ENCODE measurements at places on chromosomes 16 and 17.
A peak's percentile ranks its signal among the peaks of the same experiment; 100 is the strongest.

DNA sequence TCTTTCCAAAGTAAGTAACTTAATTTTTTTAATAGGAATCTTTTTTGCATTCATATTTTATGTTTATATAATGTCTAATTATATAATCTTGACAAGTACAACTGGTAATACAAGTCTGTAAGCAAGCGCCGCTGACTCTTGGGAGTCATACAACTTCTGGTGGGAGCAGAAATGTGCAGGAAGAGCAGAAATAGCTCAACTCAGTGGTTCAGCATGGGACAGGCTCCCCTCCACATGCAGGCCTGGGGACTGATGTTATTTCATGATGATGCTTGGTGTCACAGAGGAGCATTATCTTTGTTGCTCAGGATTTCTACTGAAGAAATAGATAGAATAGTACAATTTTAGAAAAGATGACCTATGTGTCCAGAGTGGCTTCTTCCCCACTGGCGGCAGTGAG, 10.7 kb downstream of the UQCRC2 start:
- DNase-seq: no peak

DNA sequence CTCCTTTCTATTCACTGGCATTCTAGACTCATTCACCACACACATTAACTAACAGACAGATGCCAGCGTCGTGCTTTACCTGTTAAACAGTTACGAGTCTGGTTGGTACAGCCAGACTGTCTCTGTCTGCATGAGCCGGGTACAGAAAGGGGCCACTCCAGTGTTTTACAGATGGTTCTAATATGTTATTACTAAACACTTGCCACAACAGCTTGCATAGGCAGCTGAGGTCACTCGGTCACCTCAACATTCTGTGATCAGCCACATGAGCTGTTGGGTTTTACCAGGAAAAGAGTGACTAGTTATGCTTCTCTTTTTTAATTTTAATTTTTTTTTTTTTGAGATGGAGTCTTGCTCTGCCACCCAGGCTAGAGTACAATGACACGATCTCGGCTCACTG, 25.2 kb downstream of the CD300A start:
- no peak for DNase-seq

- no peak for DNase-seq
Observed at GRCh38 chr16:84913315-84913714, 93.5 kb downstream of the CRISPLD2 start.

DNA sequence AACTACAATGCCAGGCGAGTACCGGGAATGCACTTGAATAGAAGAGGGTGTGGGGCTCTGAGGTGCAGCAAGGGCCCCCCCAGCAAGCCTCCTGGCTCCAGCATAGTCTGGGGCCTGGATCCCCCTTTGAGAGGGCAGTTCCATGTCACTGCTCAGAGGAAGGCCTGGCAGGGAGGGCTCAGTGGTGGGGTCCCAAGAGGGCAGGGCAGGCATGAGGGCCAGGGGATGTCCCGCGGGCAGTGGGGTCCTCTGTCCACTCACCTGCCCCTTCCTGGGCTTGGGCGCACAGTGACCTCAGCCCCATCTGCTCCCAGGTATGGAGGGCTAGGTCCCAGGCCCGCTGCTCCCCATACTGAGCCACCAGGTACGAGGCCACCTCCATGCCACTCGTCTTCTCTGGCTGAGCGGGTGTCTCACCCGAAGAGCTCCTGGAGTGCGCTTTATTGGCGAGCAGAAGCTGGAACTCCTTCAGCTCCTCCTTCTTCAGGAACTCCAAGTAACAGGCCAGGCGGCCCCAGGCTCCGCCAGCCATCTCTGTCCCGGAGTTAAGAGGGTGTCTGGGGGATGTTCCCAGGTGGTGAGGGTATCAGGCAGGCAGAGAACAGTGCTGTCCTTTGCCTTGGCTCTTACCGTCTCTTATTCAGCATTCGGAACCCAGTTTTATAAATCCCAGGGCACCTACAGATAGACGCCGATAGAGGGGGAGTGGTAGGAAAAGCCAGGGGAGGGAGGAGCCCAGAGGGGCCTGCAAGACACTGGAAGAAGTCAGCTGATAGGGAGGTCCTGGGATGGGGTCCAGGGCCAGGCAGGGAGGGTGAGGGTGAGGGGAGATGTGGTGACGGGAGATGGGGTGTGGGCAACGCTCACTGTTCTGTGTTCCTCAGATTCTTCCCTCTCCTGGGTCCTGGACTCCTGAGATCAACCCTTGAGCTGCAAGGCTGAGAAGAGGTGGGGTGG, 605 bp downstream of the NLRP1 start:
- DNase-seq: no peak

DNA sequence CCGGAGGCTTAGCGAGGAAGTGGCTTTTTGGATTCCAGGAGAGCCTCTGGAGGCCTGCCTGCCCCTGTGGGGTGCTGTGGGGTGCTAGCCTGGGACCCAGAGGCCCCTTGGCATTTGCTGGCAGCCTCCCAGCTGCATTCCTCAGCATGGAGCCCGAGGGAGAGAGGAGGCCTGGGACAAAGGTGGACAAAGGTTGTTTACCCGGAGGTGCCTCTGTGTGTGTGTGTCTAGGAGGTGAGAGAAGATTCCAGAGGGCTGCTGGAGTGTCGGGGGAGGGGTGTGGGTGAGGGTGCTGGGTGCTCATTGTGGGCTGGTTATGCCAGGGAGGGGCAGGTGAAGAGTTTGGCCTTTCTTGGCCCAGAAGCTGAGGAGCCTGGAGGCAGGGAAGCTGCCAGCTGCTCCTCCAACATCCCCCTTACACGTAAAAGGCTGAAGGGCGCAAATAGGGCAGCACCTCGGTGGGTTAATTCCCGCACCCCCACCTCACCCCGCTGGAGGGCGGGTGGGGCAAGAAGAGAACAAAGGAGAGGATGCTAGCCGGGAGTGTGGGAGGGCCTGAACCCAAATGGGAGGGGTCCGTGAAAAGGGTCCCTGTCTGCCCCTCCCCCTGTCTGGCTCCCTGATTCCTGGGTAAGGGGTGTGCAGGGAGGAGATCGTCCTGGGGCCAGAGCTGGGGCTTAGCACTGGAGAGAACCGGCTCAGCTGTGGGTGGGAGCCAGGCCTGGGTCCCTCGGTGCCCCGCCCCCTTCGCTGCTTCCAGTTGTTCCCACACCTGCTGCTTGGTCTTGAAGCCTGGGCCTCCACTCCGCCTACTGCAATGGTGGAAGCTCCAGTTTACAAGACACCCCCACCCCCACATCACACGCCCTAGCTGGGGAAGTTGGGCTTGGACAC, 9.9 kb downstream of the HEXIM2 start:
- DNase-seq: no peak

DNA sequence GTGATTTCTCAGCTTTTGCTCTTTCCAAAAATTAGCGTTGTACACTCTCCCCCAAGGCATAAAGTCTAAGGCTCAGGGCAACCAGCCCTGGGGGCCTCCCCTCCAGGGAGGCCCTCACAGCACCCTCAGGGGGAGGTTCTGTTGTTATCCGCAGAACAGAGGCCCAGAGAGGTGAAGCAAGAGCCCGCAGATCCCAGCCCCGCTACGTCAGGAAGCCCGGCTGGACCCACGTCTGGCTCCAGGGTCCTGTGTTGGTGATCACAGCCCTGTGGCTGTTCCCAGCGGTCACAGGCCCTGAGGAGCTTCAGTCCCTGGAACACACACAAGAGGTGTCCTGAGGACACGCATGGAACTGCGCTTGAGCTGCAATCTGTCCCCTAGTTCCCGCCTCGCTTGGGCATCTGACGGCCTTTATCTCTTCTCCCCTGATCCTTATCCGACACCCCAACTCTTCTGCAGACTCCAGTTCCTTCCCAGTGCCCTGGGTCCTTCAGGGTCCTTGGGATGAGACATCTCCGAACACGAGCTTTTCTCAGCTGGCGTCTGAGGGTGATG, 1.1 kb upstream of the ZG16B start:
- no peak for DNase-seq

GRCh38 chr16:12999368-12999767, 98.0 kb downstream of the SHISA9 start:
- DNase-seq: no peak

- DNase-seq: no peak
Observed at GRCh38 chr17:61284174-61284573, 115.5 kb upstream of the TBX2 start.

DNA sequence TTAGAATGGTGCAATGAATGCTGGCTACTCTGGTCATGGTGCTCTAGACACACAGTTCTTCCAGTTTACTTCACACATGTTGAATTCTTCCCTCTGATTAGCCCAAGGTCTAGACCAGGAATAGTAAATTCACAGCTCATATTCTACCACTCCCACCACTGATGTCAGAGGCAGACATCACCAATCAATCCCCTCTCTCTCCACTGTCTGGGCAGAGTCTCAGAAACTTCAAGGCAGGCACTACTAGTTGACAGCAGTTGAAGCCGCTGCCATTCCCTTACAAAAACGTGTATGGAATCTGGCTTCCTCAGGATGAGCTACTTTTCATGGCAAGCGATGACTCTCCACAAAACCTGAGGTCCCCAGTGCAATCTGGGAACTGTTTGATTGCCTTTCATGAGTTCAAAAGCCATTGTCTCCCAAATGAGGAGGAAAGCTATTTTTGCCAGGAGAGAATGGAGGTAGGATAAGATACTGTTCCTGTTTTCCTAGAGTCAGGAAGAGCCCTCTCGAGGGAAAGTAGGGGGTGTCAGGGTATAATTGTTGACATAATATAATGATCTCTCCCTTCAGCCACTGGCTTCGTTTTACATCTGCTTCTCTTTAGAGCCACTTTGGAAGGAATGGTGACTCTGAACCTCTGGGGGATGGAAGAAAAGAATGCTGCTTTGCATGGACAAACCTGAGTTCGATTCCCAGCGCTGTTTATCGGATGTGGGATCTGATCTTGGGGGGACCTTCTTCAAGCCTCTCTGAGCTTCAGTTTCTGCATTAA, 90.0 kb downstream of the FOXL1 start:
- DNase-seq: no peak

- DNase-seq: no peak
Observed at GRCh38 chr17:40355123-40355803, 9.3 kb downstream of the GJD3 start.

DNA sequence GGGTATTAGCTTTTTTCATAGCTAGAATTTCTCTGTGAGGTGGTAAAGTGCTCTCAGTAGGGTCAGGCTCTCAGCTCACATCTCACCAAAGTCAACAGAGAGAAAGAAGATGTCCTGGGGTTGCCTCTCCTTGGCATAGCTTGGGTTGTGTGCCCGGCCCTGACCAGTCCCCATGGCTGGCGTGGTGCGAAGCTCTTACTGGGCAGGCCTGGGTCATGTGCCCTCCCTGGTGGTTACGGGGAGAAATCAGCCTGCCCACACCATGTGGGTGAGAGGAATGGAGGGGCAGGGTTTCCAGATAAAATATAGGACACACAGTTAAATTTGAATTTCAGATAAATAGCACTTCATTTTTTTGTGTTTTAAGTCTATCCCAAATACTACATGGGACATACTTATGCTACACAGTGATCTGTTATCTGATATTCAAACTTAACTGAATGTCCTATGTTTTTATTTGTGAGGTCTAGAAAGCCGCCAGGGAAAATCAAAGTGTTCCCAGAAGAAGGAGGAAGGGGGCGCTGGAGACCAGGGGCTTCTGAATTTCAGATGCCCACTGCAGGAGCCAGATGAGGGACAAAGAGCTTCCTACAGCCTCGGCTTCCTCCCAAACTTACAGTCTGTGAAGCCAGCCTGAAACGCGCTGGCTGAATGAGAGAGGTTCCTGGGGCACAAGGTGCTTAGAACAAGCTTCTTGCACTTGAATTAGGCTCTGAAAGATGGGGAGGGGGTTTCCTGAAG, 45.4 kb downstream of the NKD1 start:
- DNase-seq: no peak

DNA sequence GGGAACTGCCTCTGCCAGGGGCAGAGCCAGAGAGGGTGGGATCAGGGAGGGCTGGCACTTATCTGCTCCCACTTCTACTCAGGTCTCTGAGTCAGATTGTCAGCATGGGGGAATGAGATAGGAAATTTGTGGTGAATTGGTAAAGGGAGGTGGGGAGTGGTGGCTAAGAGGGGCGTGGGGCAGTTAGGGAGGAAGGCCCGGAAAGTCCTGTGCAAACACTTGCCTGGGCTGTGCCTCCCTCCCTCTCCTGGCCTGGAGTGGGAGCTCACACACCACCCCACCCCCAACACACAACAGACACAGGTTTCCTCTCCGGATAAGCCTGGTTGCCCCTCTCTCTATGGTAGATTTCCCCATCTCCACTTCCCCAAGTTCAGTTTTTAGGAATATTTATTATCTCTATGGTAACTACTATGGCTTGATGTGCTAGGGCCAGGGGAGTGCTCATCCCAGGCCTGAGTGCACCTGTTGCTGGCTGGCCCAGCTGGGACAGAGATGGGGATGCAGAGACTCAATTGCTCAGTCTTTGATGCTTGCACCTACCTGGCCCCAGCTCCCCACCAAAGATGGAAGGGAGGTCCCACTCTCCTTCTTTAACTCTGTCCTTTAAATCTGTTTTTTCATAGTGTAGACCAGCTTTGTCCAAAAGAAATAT, 2.7 kb downstream of the SPNS2 start:
- DNase-seq: no peak

GRCh38 chr17:3961564-3962047, 2.6 kb downstream of the ATP2A3 start:
- DNase-seq: peak; percentile 40

- DNase-seq: no peak
Observed at GRCh38 chr16:68236826-68237242, 907 bp upstream of the ESRP2 start.

DNA sequence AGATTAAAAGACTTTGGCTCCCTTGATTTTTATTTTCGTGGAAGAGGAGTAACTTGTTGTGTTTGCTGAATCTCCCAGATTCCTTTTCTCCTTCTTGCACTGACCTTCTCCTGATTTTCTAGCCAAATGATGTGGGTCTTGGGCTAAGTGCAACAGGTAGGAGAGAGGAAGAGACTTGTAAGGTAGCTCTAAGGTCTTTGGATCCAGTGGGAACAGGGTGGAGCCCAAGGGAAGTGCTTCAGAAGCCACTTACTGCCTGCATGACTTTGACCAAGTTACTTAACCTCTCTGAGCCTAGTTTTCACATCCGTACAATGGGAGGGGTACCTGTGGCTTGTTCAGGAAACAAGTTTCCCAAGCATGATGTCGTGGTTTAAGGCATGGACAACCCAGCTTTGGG, 111.3 kb upstream of the IRX3 start:
- DNase-seq: no peak

GRCh38 chr17:2346475-2346874, 9.2 kb downstream of the SGSM2 start:
- no peak for DNase-seq

- no peak for DNase-seq
Observed at GRCh38 chr16:57226701-57227621, 18.1 kb upstream of the ARL2BP start.

All from esophagus squamous epithelium (tissue), 5 donors.